ENCODE measurements at places on chromosomes 12 and 14.

DNA sequence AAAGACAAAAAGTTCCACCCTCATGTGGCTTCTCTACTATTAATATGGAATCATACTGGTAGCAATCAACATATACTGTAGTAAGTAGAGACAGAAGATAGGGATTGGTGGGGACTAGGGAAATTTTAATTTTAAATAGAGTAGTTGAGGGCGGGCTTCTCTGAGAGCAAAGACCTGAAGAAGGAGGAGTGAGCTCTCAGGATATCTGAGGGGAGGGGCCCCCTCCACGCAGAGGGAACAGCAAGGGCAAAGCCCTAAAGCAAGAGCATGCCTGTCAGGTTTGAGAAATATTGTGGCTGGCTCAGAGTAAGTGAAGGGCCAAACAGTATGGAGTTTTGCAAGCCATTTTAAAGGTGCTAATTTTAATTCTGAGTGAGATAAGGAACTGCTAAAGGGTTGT lies 64.3 kb downstream of the PCNX1 start:
- no peak for DNase-seq

GRCh38 chr12:6097411-6097810 lies 27.1 kb downstream of the VWF start:
- no peak for DNase-seq

GRCh38 chr12:12925388-12925787 lies 26.6 kb downstream of the GPRC5D start:
- no peak for DNase-seq

- peak; percentile 11 for DNase-seq
Observed at GRCh38 chr14:100748403-100748802, 21.7 kb downstream of the DLK1 start.

- no peak for DNase-seq
Observed at GRCh38 chr14:105207460-105207901, 26.4 kb upstream of the NUDT14 start.

GRCh38 chr12:24909667-24910066 lies 39.2 kb downstream of the BCAT1 start:
- DNase-seq, result no peak

DNA sequence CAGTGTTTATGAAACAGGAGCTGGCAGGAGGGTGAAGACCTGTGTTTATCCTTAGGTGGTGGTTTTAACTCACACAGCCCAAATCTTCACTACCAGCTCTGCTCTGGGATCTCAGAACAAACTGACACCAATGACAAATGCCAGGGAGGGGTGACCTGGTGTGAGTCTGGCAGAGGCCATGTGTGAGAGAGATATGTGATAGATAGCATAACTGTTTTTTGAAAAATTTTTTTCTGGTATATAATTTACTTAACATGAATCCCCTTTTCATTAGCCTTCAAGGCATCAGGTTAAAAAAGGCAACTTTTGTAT lies 51.5 kb downstream of the SLC38A4 start:
- DNase-seq, result no peak

GRCh38 chr14:23577004-23577681 lies 1.4 kb downstream of the JPH4 start:
- peak; percentile 72 for DNase-seq

- no peak for DNase-seq
Observed at GRCh38 chr12:124279846-124280360, 15.0 kb upstream of the RFLNA start.

DNA sequence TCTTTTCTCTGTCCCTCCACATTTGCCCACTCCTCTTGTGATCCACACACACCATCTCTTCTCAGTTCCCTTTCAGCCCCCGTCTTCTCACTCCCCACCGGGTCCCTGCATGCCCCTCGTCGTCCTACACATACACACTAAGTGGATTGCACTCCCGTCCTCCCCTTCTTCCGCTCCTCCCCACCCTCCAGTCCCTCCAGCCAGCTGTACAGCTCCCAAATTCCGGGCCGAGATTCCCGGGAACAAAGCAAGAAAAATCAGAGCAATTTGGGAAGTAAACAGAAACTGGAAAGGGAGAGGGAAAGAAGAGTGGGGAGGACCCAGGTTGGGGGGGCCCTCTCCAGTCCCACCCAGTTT lies 282 bp upstream of the IGFBP6 start:
- no peak for DNase-seq

DNA sequence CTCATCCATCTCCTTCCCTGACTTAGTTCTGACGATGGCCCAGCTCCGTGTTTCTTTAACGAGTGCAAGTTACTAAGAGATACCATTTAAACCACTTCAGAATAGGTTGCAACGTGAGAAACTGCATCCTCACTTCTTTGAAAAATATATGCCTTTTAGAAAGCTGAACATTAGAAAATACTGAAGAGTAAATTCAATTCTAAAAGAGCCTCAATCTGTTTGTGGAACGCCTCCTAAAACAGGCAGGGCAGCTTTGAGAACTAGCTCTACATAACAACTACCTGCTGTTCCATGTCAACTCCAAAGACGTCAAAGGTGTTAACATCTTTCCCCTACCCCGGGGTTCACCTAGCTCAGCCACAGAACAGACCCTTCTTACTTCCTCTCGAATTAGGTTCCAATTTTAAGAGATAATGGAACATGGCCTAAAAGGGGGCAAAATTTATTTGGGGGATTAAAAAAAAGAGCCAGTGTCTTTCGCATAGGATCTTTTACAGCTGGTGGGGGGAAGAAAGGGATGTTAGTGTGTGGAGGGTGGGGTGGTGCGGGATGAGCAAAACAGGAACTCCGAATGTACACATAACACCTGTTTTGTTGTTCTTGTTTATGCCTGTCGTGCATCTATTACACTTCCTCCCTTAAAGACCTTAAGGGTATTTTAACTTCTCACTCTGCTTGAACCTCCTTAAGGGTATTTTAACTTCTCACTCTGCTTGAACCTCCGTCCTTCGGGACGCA lies 3.3 kb downstream of the BHLHE41 start:
- DNase-seq, result no peak

Measured in ecto neural progenitor cell (in vitro differentiated cells).